ENCODE measurements at places on chromosomes 4 and X. TPM values are rescaled to one million over a fixed set of nuclear protein-coding genes. Genes with fewer than 3 reads are reported as not detected.

DNA sequence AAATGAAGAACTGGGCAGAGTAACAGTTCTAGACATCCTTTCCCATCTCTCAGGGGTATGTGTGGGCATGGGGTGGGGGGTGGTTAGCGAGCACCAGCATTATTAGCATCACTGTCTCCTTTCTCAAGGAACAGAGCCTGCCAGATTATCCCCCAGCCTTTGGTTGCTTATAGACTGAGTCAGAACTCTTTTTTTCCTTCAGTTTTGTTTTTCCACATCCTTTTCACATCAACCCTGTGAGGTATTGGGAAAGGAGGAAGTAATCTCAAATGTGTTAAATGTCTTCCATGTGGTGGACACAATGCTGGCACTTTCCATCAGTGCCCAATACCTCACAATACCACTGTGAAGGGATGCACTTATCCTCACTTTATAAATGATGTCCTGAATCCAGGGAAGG lies 3.1 kb upstream of the FGF16 start:
- no peak for DNase-seq

DNA sequence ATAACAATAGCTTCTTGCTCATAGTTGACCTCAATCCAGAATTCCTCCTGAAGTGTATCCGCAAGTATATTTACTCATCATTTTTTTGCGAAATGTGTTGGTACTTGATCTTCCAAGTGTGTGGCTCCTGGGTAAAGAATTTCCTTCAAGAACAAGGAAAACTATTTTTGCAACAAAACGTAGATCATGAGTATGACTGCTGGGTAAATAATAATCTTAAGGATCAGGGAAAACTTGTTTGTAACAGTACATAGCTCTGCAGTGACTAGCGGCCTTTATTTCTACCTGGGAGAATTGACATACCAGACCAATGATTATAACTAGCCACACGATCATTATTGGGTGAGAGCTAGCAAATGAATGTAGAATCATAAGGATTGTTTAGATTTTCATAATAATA lies 1311.7 kb downstream of the ARAP2 start:
- DNase-seq = no peak

DNA sequence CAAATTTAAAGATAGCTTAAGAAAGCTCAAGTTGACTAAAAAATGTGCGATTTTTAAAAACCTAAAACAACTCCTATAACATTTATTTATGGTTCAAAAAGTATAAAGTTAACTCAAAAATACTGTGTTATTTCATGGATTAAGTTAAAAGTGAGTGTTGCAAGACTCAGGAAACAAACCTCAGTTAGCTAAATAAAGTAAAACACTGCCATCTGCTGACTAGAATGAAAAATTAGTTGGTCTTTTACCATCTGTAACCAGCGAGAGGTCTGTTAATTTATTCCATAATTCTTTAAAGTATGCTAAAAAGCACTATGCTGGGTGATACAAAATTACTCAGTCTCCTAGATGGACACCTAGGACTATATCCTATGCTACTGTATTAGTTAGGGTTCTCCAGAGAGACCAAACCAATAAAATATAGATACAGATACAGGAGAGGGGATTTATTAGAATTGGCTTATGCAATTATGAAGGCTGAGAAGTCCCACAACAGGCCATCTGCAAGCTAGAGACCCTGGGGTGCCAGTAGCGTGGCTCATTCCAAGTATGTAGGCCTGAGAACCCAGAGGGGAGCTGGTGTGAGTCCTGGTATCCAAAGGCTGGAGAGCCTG lies 4.9 kb upstream of the WDFY3 start:
- DNase-seq = peak; percentile 37

GRCh38 chr4:128844931-128845330 lies 35.4 kb downstream of the JADE1 start:
- DNase-seq = no peak

DNA sequence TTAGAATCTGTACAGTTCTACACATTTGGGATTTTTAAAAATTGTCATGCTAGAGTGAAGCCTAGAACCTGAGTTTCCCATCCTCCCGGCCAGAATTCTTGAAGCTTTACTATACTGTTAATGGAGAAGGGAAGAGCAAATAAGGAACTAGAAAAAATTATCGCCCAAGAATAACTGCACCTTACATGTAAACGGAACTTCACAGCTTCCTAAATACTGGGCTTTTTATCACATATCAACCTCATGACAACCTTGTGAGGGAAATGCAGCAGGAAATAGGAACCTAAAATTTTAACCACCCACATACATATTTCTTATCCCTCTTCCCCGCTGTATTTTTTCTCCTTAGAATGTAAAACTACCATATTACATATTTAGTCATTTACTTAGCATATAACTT lies 19.3 kb downstream of the ARHGEF9 start:
- no peak for DNase-seq

DNA sequence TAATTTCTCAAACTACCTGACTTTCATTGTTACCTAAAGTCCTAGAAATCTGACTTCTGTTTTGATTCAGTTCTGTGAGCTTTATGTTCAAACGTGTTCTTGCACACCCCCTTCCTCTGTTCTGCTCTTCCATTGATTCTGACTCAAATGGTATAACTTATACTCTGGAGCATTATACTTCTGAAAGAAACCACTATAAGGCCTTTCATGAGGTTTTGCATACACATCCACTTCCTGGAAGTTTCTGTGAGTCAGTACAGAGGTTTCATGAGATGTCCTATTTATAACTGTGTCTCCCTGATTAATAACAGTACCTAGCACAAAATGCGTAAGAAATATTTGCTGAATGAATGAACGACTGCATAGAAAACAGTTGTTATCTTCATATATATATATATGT lies 540.2 kb upstream of the CT83 start:
- no peak for DNase-seq

DNA sequence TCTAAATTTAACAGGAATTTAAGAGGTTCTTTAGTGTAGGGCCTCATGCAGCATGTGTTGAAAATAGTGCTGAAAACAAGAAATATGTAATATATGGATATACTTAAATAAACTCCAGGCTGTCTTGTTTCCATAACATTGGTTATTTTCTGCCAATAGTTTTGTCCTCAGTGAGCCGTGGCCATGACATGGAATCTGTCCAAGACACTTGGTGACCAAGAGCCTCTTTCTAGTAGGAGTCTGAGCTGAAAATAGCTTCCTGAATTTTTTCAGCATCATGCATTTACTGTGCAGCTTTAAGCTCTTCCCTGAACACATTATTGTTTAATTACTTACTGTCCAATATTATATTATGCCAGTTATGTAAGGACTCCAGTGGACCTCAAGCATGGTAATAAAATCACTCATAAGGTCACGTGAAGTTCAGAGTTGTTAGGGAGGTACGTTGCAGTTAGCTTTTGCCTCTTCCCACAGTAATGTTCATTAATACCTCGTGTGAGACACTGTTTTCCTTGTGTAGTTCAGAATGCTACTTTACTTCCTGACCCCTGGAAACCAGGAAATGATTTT lies 488.2 kb downstream of the GRID2 start:
- DNase-seq = no peak

DNA sequence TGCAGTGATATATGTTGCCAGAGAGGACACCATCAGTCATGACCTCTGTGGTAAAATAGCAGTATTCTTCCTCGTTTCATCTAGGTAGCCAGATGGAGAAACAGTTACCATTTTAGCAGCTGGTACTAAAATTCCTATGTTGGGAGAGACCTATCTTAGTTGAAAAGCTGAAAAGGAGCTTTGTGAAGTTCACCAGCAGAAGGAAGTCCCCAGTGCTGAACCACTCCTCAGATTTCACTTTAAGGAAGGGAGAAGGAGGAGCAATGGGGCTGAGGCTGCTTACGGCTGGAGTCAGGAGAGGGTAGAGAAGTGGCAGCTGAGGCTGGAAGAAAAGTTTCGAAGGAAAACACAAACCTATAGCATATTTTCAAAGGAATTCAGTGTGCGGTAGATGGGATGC lies 103.7 kb downstream of the ATXN3L start:
- DNase-seq = no peak

DNA sequence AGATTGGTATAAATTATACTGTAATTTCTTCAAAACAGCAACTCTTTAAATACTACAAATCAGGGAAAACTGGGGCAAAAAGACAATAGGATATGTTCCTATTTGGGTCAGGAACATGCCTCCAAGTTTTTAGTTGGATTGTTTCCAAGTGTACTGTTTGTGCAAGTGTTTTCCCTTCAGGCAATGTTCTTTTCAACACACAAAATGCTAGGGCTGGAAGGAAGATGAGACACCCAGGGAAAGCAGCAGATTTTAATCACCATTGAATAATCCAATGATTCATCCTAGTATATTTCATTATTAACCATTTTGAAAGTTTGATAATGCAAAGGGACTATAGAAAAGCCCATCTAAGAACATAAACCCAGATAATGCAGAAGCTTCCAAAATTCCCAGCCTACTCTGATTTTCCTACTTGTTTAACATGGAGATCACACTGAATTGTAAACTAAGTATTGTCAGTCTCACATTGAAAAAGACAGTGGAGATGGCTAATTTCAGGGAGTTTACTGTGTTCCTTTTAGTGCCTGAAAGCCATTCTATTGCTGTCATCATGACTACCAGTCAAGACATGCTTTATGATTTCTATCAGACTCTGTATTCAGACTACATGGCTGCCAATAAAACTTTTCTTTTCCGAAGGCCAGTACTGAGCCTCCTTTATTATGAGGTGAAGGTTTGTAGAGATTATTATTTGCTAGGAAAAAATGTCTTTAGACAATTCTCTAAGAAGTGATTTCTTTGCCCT lies 38.6 kb downstream of the COL4A6 start:
- DNase-seq = no peak

- no peak for DNase-seq
These were observed 32.4 kb downstream of the IGFBP7 start for GRCh38 chr4:57077550-57078343.

DNA sequence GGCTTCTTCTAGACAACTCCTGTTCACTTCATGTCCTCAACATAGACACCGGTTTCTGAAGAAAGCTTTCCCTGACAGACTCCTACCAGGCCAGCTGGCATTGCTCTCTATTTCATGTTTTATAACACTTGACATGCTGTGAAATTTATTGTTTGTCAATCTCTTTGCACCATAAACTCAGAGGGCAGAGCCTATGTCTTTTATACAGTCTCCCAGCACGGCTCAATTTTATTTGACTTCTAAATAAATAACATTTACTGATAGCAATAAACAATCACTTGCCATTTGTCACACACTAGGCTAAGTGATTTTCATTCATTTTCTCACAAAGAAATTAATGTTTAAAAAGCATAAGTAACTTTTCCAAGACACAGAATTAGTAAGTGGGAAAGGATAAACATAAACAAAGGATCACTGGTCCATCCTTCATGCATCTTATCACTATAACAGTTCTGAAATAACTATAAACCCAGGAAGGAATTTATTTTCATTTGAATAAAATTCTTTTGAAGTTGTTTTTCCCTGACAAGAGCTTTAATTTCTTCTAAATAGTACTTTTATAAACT lies 577.6 kb downstream of the TECRL start:
- peak; percentile 10 for DNase-seq

GRCh38 chr4:113639326-113639725 lies 122.2 kb downstream of the CAMK2D start:
- DNase-seq = no peak

GRCh38 chr4:1614854-1615595 lies 69.1 kb downstream of the FAM53A start:
- DNase-seq = peak; percentile 53

DNA sequence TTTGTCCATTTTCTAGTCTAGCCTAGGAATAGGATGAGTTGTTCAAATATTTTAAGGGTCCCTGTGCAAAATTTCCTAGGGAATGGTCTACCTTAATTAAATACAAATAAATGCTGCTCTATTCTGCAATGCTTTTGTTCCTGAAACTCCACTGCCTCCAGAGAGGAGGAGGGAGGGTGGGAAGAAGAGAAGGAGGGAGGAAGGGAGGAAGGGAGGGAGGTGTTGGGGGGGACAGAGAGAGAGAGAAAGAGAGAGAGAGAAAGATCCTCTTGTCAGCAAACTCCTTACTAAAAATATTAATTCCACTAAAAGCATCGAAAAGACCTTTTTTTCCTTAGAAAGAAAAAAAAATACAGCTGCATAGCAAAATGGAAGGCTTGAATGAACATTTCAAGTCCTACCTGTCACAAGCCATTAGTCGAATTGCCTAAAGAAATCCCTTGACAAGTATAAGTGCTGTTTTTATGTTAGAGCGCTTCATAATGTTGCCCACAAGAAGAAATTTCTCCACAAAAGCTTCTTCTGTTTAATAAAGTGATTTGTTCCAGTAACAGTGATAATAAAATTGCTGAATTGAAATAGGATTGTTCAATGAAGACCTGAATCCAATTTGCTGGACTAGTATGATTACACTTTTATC lies 106.0 kb downstream of the NKX6-1 start:
- no peak for DNase-seq

DNA sequence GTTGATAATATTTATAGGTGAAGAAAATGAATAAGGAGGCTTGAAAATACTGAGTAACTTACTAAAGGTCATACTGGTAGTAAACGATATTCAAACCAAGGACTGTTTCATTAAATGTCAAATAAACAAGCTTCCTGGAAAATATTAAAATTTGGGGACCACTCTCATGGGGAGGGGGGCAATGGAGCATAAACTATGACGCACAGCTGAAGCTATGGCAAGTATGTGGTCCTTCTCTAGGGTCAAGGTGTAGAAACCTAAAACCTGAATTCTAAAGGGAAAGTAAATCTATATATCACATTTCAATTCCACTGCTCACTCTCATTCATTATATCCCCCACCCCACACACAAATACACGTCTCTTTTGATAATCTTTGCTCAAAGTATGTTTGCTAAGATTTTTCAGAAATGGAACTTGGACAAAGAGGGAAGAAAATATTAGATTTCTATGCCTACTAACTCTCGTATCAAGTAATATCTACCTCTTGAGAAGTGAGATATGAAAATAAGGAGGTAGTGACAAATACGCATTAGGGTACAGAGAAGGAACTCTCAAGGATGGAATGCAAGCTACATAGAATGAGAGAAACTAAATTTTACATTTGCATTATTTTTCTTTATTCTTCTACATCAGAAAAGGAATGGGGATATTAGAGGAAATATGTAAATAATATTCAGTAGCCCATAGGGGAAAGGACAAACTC lies 84.6 kb downstream of the PDS5A start:
- DNase-seq = no peak

DNA sequence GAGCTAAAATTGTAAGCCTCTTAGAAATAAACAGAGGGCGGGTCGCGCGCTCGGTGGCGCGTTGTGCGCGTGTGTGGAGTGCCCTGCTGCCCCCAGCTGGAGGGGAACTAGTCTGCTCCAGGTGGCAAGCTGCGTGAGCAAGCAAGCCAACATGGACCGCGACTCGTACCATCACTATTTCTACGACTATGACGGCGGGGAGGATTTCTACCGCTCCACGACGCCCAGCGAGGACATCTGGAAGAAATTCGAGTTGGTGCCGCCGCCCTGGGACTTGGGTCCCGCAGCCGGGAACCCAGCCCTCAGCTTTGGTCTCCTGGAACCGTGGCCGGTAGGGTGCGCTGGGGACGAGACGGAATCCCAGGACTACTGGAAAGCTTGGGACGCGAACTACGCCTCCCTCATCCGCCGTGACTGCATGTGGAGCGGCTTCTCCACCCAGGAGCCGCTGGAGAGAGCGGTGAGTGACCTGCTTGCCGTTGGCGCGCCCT lies 66.1 kb downstream of the DNAAF6 start:
- no peak for DNase-seq

- no peak for DNase-seq
These were observed 603.7 kb downstream of the GRXCR1 start for GRCh38 chr4:43496188-43496587.

Gene CT55
- polyA plus RNA-seq = 0.23 TPM

Gene NALF2
- 0.09 TPM for polyA plus RNA-seq

Gene GPRASP2
- polyA plus RNA-seq = 37.9 TPM
